ENCODE measurements at places on chromosomes 3 and 15.

DNA sequence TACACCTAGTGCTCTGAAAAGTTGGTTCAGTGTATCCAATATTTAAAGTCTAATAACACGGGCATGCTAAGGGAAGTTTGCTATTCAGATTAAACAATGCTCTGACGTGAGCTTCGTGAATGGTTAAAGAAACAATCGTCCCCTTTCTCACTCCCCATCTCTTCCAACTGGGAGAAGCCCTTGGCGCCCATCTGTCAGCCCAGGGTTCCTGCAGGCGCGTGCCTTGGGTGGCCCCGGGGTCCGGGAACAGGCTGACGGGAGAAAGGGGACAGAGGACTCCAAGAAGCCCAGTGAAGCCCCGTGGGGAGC lies 413 bp downstream of the SEC22C start:
- DNase-seq: no peak

- DNase-seq: peak; percentile 38
Observed at GRCh38 chr15:39628546-39629257, 47.8 kb downstream of the THBS1 start.

- DNase-seq: no peak
Observed at GRCh38 chr15:51969728-51970127, 1.9 kb downstream of the LEO1 start.

- no peak for DNase-seq
Observed at GRCh38 chr15:82730022-82730530, 20.4 kb upstream of the AP3B2 start.

DNA sequence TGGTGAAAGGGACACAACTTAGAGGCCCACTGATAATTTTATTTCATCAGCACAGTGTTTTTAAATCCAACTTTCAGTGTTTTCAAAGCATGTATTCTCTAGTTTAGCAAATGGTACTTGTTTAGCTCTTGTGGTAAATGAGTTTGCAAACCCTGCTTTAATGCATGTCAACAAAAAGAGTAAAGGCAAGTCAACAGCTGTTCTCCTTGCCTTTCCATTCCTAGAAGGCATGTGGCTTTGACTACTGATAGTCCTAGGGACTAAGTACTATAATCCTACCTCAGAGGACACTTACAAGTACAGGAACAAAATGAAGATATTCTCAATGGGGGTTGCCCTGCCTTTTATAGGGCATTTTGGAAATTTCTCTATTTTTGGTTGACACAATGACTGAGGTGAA lies 13.1 kb downstream of the NPTN start:
- no peak for DNase-seq

GRCh38 chr3:149781741-149782140 lies 10.6 kb downstream of the ANKUB1 start:
- no peak for DNase-seq

GRCh38 chr3:72126441-72127223 lies 341.7 kb upstream of the PROK2 start:
- no peak for DNase-seq

DNA sequence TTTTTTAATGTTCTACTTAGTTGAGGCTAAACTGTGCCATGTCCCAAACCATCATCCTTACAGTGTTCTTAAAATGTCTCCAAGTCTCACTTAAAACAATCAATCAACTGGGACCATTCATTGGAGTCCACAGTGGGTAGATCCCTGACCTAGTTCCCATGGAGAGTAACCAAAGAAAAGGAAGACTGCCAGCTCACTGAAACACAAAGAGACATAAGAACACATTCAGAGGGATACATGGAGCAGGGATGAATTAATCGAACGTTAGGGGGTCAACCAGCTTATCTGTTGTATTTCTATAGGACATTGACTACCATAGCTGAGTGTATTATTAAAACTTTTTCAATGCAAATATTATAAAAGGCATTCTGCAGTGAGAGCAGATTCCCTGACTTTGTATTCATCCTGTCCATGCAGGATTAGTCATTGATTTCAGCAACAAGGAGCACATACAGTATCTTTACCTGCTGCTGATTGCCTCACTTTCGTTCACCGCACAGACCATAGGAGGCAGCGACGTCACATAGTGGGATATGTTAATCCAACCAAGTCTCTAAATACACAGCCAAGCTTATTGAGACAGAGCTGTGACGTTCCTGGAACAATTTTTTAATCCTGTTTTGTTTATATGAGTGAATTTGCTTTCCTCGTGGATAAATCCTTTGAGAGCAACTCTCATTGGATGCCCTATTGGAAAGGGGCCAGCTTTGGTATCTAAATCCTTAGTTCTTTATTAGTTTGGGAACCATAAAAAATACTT lies 364.9 kb upstream of the RBMS3 start:
- peak; percentile 39 for DNase-seq

DNA sequence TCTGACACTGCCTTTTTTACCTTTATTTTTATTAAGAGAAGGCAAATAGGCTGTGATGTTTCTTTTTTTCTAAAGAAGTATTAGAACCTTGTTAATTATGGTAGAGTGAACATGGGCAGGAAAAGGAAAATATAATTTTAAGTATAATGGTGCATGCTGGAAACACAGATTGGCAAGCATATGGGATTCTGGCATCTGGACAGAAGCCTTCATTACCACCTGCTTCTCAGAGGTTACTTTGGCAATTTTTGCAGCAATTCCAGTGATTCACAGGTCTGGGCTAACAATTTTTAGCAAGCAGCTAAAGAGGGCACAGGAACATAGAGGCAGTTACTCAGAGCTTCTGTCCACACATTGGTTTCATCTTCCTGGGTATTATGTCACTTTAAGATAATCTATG lies 258.3 kb downstream of the DIPK2A start:
- peak; percentile 9 for DNase-seq

GRCh38 chr3:168260859-168261258 lies 165.1 kb upstream of the GOLIM4 start:
- DNase-seq: no peak

DNA sequence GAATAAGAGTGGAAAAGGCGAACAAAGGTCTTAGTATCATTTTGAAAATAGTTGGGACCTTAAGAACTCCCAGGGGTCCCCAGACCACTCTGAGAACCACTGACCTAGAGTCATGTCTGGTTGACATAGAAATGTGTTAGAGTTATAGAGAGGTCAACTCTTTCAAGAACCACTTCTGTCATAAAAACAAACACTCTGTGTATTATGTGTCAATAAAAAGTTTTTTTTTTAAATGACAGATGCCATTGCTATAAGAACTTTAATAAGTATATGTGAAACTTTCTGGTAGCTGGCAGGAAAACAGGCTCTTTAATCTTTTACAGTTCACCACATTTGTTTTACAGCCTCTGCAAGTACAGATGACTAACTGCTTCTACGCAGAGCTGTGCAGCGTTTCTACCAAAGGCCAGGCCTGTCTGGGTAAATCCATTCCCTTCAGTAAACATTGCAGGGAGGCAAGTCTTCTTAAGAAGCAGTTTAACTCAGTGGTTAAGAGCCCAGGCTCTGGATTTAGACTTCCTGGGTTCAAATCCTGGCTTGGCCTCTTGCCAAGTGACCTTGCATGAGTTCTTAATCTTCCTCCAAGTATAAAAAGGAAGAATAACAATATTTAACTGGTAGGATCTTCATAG lies 56.6 kb downstream of the RFTN1 start:
- DNase-seq: peak; percentile 79

DNA sequence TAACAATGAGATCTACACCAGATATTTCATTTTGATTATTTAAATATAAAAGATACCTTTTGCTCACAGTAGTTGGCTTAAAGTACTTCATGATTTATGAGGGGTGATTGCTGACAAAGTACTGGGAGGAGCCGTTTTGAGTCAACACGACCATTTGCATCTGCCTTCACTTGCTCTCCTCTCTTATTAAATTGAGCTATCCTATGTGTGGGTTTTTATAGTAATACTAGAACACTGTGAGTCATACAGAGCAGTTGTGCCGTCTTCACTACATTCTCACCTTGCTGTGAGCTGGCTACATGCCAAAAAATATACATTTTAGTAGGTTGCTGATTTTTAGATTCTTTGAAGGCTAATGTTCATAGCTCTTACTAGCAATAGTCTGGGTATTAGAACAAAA lies 161.2 kb downstream of the ALCAM start:
- peak; percentile 68 for DNase-seq

DNA sequence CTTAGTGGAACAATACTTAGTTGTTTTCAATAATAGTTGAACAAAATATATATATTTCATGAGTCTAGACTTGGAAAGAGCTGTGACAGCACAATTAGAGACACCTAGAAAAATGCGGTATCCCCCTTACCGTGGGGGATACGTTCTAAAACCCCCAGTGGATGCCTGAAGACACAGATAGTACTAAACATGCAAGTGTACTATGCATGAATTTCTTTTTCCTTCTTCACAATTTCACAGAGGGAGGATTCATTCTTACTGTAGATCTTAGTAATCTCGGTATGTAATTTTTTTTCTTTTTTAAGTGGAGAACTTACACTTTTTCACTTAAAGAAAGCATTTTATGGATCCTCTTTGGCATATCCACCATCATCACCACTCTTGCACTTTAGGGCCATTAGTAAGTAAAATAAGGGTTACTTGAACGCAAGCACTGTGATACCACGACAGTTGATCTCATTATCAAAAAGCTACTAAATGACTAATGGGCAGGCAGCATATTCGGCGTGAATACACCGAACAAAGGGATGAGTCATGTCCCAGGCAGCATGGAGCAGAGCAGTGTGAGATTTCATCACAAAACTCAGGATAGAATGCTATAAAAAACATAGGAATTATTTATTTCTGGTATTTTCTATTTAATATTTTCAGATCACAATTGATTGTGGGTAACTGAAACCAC lies 72.3 kb upstream of the ZNF280D start:
- peak; percentile 81 for DNase-seq

GRCh38 chr3:55664387-55664786 lies 177.3 kb upstream of the WNT5A start:
- no peak for DNase-seq

DNA sequence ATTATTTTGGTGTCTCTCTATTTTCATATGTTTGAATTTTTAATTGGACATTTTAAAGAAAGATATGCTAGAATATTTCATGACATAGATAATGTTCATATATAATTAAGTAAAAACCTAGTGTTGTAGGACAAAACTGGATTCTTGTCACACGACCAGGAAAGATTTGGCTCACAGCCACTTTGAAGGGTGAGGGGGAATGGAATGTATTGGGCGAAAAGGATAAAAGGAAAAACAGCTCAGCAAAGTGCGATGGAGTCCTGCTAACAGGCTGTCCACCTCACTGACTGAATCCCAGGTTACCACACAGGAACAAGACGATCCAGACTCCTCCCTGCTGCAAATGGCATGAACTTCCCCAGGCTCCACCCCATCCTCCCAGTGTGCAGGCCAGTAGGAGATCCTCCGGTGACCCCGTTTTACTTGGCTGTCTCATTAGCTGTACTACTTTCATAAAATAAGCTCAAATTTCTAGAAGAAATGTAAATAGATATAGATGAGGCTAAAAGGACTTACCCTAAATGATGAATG lies 186.2 kb downstream of the CD47 start:
- DNase-seq: no peak

GRCh38 chr15:65845826-65846519 lies 23.3 kb upstream of the RAB11A start:
- DNase-seq: no peak

DNA sequence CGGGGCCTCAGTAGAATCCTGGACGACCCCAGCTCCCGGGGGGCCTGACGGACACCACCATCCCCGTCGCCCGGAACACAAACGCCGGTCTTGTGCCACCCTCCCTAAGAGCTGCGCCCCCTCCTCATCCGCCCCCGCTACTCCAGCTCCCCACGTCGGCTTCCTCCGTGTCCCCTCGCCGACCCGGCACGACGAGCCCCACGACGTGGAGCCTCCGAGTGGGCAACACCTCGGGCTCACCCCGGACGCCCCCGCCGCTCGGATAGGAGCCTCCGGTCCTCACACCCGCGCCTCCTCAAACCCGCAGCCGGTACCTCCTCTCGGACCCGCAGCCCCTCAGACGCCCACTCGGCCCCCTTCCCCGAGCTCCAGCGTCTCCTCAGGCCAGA lies 525 bp downstream of the NPTN start:
- DNase-seq: no peak

- DNase-seq: no peak
Observed at GRCh38 chr3:122030381-122031122, 8.5 kb upstream of the ILDR1 start.

GRCh38 chr3:186166036-186166435 lies 57.1 kb upstream of the ETV5 start:
- DNase-seq: no peak

- DNase-seq: no peak
Observed at GRCh38 chr3:43013743-43014155, 34.6 kb downstream of the GASK1A start.

GRCh38 chr15:69914960-69915359 lies 182.8 kb downstream of the TLE3 start:
- no peak for DNase-seq

GRCh38 chr3:38003371-38003816 lies 12.8 kb downstream of the VILL start:
- DNase-seq: peak; percentile 67

DNA sequence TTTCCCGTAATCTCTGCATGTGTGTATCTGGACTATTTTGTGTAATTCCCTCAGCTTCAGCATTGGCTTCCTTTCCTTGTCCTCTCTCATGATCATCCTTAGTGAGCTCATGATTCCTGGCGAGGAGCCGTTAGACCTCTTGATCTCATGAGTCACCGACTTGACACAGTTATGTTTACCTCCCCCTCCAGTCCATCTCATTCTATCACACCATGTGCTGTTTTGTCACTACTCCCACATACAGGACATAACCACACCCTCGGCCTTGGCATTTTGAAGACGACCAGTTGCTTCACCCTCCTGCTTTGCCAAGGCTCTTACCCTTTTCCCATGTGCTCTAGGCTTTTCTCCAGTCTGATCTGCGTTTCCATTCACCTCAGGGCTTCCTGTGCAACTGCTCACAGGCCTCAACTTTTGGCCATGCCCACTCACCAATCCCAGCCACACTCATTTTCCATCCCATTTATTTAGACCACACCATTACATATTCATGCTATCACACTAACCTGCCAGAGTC lies 41.5 kb downstream of the CP start:
- peak; percentile 99 for DNase-seq

GRCh38 chr3:61812085-61812484 lies 250.7 kb downstream of the PTPRG start:
- DNase-seq: no peak

DNA sequence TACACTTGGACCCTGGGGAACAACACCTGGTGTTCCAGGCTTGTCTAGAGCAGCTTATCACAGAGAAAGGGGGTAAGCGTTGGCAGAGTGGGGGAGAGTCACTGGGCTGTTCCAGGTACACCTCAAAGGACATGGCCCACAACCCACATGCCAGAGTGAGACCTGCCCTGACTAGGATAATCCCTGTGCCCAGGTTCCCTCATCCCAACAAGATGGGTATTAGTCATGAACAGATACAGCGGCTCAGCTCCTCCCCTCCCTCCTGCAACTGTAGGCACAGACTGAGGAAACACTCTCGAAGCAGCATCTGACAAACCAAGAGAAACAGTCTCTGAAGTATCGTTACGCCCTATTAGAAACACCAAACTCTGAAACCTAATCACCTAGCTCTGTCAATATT lies 32.1 kb upstream of the RPS17 start:
- peak; percentile 35 for DNase-seq
